Suppressor macrophage treated with lipopolysaccharide for 1 hour (primary cell): ENCODE measurements at places on chromosomes 3 and 15.

GRCh38 chr3:53217175-53217574 is 38.6 kb downstream of the TKT start:
- no peak for DNase-seq

DNA sequence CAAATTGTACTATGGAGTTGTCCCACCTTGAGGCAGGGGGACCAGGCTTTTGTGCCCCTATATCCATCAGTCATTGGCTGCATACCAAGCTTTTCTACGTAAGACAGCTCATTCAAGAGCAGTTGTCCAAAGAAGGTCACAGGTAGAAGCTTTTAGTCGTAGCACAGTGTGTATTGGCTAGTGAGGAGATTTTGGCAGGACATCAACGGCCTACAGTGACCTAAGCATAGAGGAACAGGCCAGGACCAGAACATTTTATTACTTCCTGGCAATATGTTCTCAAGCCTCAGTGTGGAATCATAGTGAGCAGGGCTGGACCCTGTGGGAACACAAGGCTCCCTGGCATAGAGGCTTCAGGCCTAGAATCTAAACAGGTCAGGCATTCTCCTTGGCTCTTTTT is 105.4 kb upstream of the ANKRD28 start:
- no peak for DNase-seq

DNA sequence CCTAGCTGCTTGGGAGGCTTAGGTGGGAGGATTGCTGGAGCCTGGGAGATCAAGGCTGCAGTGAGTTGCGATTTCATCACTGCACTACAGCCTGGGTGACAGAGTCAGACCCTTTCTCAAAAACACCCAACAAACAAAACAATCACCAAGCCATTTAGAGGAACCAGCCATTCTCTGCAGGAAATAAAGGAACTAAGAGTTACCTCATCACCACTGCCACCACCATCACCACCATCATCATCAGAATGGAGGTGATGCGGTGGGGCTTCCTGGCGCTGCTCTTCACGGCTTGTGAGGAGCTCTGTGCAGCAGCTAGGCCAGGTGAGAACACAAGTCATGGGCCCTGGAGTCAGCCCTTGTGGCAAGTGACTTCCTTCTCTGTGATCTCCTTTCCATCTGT is 37.7 kb upstream of the KLHL25 start:
- DNase-seq, result peak; percentile 74

DNA sequence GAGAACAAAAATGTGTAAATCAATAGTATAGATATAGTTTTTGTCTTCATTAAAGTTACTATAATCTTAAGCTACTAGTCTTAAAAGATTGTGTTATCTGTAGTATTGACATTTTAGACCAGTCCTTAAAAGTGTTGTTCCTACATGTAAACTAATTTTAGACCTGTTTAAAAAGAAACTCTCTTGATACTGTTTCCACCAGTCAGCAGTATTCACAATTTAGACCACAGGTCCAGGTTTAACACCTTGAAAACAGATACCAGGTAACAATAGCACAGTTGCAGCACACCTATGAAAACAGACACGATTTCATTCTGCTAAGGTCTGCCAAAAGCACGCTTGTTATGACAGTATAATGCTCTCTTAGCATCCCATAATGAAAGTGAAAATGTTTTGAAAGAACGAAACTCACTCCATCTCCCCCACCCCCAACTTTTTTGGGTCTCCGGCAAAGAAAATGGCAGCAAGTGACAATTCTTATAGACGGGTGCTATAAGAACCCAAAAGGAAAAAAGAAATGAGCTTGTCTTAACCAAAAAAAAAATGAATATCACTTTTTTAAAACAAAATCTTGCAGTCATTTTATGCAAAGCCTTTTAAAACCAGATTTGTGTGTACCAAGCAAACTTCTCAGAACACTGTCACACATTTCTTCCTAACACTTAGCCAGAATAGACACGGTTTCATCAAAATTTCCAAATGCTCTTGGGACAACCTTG is 1.6 kb downstream of the EIF4E3 start:
- DNase-seq, result peak; percentile 48

GRCh38 chr3:107920538-107920937 is 170.3 kb downstream of the CD47 start:
- DNase-seq, result no peak

GRCh38 chr3:4751502-4752101 is 227.6 kb upstream of the BHLHE40 start:
- peak; percentile 94 for DNase-seq

GRCh38 chr3:42080453-42080872 is 10.7 kb upstream of the TRAK1 start:
- DNase-seq, result peak; percentile 76

DNA sequence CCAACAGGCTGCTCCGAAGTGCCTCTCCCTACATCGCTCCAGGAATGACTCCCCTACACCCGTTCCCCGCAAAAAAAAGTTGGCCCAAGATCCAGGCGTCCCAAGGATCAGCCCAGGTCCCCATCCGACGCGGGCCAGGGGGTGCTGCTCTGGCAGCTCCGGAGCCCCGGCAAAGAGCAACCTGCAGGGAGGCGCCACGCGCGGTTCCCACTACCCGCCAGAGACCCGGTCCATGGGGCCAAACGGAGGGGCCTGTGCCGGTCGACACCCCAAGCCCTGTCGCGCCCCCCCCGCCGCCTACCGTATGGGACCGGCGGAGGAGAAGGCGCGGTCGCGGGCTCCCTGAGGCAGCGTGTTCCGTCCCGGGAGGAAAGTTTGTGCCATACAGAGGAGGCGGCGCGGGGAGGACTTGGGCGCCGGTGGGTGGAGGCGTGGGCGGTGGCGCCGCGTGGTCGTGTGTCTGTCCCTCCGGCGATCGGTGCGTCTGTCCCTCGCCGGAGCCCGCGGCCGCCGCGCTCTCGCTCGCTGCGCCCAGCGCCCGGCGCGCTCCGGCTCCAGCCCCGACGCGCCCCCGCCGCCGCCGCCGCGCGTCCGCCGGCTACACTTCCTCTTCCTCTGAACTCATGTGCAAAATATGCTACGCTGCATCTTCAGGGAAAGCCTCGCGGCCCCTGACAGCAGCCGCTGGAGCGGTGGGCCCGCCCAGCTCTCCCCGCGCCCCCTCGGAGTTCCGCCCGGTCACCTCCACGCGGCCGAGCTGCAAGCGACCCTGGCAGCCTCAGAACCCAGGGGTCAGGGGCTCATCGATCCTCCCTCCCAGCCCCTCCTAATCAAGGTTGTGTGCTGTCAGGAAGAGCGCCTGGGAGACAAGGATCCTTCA is at the start of gene RFTN1:
Gene RFTN1 (minus strand): TSS at position 559 of the 880 bp plus-strand sequence. CDS start 19,830 bp downstream, outside the sequence.
- DNase-seq, result peak; percentile 94

GRCh38 chr3:189685860-189686259 is 54.7 kb downstream of the TP63 start:
- DNase-seq, result no peak

DNA sequence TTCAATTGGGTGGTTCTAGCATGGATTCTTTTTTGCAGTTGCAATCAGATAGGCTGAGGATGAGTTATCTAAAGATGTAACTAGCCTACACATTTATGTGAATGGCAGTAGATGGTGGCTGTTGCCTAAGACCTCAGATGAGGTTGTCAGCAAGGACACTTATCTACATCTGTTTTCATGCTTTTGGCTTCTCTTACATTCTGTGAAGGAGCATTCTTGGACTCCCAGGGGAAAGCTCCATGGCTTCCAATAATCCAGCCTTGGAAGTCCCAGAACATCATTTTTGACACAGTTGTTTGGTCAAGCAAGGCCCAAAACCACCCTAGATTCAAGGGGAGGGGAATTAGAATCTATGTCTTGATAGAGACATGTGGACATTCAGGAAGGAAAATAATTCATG is 332.2 kb upstream of the RBMS3 start:
- no peak for DNase-seq

DNA sequence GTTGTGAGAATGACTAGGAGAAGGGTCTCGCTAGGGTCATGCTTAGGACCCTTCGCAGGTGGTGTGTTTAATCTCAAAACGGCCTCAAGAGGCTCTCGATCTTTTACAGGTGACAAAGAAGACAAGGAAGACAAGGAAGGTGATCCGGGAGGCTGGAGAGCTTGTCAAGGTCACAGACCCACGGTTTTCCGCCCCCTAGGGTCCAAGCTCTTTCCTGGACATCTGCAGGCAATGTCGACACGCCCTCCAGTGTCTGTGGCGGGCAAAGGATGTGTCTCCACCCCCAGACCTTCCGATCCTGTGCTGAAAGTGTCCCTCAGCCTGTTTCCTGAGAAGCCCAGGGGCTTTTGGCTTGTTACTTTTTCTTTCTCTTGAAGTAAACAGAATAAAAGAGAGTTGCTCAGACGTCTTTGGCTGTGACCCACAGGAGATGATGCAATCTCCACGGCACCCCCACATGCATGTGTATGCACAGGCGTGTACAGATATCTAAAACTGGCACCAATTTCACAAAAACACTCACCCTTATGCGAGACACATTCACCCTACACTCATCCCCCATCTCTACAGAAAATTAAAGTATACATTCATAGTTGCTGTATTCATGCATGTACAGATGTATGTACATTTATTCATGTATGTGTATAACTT is 108.8 kb downstream of the KLF13 start:
- peak; percentile 80 for DNase-seq

DNA sequence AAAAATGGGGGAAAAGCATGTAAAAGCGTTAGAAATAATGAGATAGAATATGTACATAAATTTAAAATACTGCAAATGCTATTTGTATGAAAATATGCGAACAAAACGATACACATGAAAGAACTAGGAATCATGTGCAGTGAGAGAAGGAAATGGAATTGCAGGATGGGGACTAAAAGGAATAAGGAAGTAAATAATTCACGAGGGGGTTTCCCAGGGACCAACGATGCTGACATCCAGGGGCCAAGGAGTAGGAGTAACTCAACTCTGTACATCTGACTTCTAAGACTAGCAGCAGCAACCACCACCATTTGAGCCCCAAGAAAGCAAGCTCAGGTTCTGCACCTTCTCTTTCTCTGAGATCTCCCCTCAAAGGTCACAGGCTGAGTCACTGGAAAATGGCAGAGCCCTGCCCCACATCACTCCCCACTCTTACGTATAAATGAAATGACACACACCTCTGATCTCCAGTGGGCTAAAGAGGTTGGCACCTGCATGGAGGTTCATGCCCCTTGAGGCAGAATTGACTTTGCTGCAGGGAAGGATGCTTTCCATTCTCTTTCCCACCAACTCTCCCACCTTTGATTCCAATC is 100.0 kb upstream of the DLG1 start:
- DNase-seq, result peak; percentile 57

DNA sequence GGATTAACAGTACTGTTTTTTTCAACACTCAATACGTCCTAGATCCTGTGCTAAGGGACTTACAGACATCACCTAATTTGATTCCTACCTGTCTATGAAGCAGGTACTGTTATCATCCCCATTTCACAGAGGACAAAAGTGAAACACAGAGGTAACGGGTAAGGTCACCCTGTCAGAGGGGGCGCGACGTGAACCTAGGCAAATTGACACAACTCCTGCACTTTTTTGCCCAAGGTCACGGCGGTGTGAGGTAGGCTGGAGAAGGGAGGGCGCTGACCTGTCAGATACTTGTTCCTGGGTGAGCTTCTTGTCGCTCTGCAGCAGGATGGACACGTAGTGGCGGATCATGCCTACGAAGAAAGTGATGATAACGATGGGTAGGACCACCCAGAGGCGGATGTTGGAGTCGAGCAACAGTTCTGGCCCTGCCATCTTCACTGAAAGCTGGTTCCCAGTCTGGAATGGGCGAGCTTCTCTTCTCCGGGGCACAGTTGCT is 363 bp downstream of the EMC3 start:
- no peak for DNase-seq

DNA sequence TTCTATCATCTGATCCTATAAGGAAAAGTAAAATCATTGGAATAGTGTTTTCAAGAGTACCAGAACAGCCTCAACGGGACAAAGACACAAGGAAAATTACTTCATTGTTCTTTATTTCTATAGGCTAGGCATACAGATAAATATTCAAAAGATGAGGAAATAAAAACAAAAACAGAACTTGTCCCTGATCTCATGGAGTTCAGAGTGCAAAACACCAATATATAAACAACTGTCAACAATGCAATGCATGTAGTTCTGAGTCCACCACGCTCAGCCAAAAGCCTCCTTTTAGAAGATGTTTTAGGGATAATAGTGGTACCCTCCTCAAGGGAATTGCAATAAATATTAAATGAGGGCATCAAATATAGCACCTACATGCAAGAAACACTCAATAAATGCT is 4.6 kb upstream of the SLC4A7 start:
- DNase-seq, result no peak

- peak; percentile 65 for DNase-seq
Observed at GRCh38 chr3:105823149-105823867, 45.5 kb downstream of the CBLB start.

DNA sequence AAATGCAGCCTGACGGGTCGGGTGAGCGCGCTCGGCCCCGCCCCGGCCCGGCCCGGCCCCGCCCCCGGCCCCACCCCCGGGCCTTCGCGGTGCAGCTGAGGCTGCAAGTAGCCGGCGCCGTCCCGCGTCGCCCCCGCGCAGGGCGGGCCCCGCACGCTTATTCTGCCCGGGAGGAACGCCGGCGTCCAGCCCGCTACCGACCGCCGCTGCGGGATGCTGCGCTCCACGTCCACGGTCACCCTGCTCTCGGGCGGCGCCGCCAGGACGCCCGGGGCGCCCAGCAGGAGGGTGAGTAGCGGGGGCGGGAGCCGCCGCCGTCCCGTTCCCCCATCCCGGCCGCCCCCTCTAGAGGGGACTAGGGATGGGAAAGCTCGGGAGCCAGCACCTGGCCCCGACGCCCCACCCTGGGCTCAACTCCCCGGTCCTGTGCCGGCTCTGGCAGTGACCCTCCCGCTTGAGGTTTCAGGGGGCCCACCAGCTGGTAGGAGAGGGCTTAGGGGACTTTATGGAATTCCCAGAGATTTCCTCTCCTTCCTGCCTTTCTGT is at the start of gene MYZAP:
Gene MYZAP (plus strand): TSS at position 83 of the 546 bp plus-strand sequence. CDS start 131 bp downstream, at position 214.
- DNase-seq, result peak; percentile 84

DNA sequence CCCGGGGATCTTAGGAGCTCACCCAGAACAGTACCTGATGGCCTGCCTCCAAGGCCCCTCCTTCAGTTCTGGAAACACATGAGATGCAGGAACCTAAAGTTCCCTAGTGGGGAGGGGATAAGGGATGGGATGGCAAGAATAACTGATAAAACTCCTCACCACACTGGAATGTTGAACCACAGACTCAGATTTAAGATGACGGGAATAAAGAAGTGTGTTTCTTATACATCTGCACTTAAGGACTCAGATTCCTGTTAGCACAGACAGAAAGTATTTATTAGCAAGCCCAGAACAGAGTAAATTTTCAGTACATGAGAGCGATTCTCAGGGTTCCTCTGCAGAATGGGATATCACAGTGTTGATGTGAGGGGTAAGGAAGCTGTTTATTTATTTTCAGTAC is 245.2 kb downstream of the TLE3 start:
- no peak for DNase-seq

DNA sequence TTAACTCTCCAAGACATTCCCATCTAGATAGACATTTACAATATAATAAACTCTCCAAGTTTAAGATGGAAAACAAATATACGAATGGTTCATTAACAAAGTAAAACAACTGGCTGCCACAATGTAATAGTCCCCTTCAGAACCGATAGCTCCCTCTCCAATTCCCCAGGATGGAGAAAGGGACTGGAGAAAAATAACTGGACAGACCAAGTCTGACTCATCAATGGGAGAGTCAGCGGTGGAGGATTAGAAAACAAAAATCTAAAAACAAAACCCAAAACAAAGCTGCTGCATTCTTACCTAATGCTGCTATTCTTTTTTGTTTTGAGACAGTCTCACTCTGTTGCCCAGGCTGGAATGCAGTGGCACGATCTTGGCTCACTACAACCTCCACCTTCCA is 468.1 kb downstream of the SHQ1 start:
- no peak for DNase-seq

- no peak for DNase-seq
Observed at GRCh38 chr3:128315313-128315712, 151.4 kb downstream of the DNAJB8 start.

- DNase-seq, result no peak
Observed at GRCh38 chr15:62369454-62369853, 204.4 kb upstream of the C2CD4B start.

- peak; percentile 64 for DNase-seq
Observed at GRCh38 chr15:97961067-97961954, 808 bp downstream of the ARRDC4 start.
